ENCODE measurements at places on chromosomes 4 and X.
A peak's percentile ranks its signal among the peaks of the same experiment; 100 is the strongest.

- peak; percentile 6 for DNase-seq
Observed at GRCh38 chr4:77581724-77582123, 23.9 kb upstream of the CXCL13 start.

GRCh38 chr4:37431417-37431743, 186.8 kb downstream of the NWD2 start:
- DNase-seq, result peak; percentile 48

- DNase-seq, result no peak
Observed at GRCh38 chr4:7254736-7255487, 62.6 kb downstream of the SORCS2 start.

GRCh38 chr4:167688660-167689142, 403.6 kb upstream of the ANXA10 start:
- DNase-seq, result no peak

- DNase-seq, result no peak
Observed at GRCh38 chr4:48341776-48342605, 662 bp downstream of the SLAIN2 start.

DNA sequence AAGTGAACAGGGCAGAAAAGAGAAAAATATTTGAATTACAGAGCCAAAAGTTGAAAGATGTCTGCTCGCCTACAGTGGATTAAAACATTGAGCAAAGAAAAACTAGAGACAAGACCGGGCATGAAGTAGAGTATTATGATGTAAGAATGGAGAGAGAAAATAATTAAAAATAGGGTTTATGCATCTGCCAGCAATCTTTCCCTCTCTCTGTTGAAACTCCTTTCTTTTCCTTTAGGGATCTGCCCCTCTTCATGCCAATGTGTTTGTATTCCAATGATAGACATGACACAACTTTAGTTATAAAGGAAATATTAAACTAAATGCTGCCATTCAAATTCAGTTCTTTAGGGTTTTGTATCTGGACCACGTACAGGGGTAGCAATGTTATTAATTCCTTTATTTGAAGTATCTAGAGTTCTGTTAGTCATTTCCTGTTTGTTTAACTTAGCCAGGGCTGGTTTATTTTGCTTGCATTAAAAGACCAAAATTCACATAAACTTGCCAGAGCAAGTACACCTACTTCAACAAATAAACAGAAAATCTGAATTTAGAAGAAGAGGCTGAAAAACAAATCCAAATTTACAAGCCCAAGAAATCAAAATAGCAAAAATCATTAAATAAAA, 202.6 kb downstream of the SPOCK3 start:
- no peak for DNase-seq

DNA sequence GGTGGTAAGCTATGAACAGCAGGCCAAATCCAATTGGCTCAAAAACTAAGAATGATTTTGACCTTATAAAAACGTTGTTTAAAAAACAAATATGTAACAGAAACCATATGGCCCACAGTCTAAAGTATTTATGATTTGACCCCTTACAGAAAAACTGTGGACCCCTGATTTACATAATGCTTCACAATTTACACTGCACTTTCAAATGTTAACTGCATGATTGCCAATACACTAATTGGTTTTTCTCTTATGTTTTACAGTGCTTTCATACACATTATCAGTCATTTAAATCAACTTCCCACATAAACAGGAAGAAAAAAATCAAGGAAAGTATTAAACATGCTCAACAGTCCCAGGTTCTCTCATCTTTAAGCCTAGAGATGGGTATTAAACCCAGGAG, 262.6 kb downstream of the CHIC1 start:
- no peak for DNase-seq

GRCh38 chrX:117711782-117712181, 404.8 kb downstream of the KLHL13 start:
- no peak for DNase-seq

- no peak for DNase-seq
Observed at GRCh38 chr4:37197899-37198298, 46.6 kb upstream of the NWD2 start.

DNA sequence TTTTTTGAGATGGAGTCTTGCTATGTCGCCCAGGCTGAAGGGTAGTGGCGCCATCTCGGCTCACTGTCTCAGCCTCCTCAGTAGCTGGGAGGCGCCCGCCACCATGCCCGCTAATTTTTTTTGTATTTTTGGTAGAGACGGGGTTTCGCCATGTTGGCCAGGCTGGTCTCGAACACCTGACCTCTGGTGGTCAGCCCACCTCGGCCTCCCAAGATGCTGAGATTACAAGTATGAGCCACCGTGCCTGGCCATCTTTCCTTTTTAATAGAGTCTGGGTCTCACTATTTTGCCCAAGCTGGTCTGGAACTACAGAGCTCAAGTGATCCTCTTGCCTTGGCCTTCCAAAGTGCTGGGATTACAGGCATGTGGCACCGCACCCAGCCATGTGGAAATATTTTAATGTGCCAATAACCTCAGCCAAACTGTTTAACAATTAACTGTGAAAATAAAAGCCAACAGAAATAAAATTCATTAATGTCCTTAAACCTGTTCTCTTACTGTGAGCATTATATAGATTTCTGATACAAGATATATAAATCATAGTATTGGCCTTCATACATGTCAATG, 16.3 kb downstream of the PDS5A start:
- no peak for DNase-seq

DNA sequence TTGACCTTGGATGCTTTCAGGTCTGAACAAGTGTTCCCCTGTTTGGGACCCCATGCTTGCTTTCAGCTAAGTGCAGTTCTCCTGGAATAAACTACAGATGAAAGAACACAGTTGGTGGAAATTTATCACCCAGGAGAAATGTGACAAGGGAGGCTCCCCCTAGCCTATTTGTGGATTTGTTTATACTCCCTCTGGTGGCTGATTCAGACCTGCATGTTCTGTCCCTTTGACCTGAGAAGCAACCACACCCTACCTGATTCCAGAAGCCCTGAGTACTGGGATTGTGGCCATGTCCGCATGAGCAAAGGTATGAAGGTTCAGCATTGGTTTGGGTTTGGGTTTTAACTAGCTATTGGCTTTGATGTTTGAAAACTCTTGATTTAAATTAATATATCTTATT, 440.9 kb downstream of the MID1IP1 start:
- peak; percentile 4 for DNase-seq

DNA sequence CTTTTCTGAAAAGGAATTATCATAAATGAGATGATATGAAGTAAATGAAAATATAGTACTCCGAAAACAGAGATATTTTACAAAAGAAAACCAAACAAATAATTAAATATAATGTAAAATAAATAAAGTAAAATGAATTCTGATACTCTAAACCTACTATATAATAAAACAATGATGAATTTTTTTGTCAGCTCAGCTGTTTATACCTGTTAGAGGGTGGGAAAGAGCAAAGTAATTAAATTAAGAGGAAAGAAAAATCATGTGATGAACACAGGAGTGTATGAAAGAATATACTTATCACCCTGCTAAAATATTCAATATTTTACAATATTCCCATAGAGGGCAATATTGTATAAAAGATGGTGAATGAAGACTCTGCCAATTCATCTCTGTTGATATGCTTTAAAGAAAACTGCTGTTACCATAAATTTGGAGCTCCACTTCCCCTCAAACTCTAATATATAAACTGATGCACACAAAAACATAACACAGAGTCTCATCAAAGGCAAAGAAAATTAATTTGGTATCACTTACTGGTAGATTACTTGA, 6.5 kb upstream of the NDST4 start:
- no peak for DNase-seq

- DNase-seq, result no peak
Observed at GRCh38 chr4:7716010-7716721, 223.5 kb downstream of the AFAP1 start.

- DNase-seq, result no peak
Observed at GRCh38 chr4:88171206-88171605, 12.8 kb upstream of the ABCG2 start.

GRCh38 chr4:69075061-69075792, 21.0 kb upstream of the UGT2B7 start:
- DNase-seq, result peak; percentile 75

GRCh38 chr4:165384598-165384997, 5.8 kb downstream of the CPE start:
- DNase-seq, result no peak

DNA sequence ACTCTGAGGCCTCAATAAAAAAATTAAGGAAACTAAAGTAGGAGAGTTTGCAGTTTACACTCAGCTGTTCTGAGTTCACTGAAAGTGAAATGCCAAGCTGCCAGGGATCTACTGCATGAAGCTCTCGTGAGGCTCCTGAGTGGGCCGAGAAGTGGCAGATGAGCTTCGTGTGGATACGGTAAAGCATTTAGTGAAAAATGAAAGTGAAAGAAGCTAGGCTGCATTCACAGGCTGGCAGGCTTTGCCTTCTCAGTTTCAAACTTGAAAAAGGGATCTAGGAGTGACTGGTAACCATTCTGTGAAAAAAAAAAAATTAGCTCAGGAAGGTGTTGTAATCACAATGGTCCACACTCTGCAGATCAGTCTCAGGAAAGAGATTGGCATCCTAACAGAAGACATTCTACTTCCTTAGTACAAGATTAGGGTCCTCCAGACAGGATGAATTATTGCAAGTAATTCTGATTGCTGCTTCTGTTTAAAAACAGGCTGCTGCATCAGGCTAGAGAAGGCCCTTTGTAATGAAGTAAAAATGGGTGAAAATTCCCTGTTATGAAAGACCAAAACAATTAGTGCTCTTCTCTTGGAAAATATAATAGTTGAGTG, 679.9 kb downstream of the RPA4 start:
- DNase-seq, result peak; percentile 53

GRCh38 chr4:78749258-78749971, 26.7 kb upstream of the BMP2K start:
- DNase-seq, result no peak

DNA sequence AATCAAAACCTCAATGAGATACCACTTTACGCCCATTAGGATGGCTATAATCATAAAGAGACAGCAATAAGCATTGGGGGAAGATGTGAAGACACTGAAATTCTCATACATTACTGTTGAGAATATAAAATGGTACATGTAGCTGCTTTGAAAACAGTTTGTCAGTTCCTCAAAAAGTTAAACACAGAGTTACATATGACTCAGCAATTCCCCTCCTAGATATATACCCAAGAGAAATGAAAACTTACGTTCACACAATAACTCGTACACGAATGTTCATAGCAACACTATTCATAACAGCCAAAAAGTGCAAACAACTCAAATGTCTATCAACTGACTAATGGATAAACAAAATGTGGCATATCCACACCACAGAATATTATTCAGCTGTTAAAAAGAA, 36.6 kb downstream of the PHF8 start:
- DNase-seq, result no peak

DNA sequence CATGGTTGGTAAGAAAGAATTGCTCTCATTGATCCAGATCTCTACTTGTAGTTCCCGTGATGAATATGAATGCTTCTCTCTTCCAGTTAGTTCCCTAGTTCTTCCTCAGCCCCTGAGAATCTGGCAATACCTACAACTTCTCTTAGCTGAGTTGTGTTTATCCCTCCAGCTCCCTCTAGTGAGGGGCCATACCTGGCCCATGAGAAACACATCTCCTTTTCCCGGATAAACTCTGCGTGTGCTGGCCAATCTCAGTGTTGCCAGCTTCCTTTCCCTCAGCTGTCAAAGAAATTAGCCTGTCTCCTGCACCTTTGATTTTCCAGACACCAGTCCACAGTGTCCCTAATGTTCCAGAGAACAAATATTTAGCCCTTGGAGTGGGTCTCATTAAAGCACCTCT, 5.7 kb downstream of the CBLL2 start:
- no peak for DNase-seq

DNA sequence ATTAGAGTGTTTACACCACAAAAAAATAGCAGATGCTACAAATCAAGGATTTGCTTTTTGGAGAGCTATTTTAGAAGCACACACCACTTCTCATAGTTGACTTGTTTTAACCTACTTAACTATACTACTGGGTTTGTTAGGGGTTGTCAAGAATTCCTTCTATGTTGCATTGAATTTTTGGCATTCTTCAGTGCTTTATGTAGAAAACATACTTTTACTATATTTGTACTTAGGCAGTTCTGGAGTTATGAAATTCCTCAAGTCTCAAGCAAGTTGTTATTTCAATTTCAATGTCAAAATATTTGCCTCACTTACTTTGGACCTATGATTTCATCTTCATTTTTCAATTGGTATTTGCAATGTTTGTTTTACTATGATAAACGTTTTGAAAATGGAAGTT, 449.6 kb downstream of the GLUD2 start:
- no peak for DNase-seq

DNA sequence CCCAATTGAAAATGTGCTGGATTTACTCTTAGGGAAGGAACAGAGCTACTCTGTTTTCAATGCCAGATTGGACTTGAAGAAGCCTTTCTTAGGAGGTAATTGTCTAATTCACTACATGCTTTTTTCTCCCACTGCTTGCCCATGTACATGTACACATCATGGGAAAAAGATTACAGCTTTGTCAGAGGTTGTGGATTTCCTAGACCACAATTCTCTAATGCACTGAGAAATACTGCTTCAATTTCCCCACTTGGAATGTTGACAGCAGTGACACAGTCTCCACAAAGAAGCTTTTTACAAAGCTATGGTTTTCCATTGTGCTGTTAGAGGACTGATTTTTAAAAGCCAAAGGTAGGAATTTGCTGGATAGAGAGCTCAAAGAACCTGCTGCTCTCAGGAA, 19.5 kb downstream of the ZAR1 start:
- no peak for DNase-seq

- DNase-seq, result no peak
Observed at GRCh38 chr4:114807357-114807756, 208.8 kb downstream of the UGT8 start.

DNA sequence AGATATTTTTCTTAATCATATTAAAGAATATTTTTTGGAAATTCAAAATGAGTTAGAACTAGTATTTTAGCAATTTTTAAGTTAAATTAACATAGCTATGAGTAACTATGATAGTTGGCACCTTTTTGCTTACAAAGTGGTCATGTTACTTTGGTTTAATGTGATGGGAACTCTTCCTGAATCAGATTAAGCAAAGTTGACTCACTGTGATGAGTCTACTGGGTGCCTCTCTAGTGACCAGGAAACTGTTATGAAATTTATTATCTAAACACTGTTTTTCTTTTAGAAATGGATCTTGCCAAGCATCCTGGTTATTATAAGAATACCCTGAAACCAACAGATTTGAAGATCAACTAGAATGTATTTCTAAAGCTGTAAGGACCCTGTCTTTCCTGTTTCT, 985.8 kb downstream of the TRAM1L1 start:
- DNase-seq, result no peak

DNA sequence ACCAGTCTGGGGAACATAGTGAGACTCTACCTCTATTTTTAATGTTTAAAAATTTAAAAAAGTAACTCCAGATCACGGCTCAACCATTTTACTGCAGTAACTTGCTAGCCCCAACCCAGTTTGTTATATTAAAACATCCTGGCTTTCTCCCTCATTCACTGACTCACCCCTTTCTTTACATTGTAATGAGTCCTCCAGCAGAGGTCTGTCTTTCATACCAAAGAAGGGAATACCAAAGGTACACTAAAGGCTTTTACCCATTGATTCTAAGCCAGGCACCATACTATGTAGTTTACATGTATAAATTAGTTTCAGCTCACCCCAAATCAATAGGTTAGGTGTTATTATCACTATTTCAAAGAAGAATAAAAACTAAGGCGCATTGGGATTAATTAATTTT, 286.9 kb downstream of the PACRGL start:
- no peak for DNase-seq

GRCh38 chr4:139214039-139214534, 37.1 kb upstream of the ELF2 start:
- DNase-seq, result no peak

- DNase-seq, result peak; percentile 44
Observed at GRCh38 chr4:11650801-11651596, 222.3 kb upstream of the HS3ST1 start.
